ENCODE measurements at places on chromosomes 6 and 20.

GRCh38 chr6:157860505-157860991, 37.5 kb downstream of the SNX9 start:
- no peak for DNase-seq

DNA sequence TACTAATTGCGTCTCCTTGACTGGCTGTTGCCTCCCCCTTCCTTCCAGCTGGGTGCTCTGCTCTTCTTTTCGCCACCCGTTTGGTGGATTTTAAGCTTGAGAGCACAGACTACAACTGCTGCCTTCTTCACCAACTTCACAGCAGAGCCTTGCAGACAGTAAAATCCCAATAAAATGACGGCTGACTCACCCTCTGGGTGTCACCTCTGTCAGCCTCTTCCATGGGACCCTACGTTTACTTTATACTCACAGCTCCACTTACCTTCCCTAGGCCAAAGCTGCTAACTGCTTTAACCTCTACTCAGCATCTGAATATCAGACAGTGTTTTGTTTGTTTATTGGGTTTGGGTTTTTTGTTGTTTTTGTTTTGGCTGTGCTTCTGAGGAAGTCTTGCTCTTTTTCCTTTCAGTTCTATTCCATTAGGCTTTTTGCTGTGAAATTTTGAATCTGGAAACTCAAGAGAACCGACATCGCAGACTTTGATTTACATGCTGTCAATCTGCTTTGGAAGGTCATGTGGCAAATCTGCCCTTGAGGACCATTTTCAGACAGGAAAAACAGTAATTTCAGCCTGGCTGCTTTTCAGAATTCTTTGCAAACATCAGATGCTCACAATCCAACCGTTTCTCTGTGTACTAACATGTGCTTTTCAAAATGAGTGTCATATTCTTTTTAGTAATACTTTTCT, 2.4 kb downstream of the AGPAT4 start:
- peak; percentile 68 for DNase-seq

DNA sequence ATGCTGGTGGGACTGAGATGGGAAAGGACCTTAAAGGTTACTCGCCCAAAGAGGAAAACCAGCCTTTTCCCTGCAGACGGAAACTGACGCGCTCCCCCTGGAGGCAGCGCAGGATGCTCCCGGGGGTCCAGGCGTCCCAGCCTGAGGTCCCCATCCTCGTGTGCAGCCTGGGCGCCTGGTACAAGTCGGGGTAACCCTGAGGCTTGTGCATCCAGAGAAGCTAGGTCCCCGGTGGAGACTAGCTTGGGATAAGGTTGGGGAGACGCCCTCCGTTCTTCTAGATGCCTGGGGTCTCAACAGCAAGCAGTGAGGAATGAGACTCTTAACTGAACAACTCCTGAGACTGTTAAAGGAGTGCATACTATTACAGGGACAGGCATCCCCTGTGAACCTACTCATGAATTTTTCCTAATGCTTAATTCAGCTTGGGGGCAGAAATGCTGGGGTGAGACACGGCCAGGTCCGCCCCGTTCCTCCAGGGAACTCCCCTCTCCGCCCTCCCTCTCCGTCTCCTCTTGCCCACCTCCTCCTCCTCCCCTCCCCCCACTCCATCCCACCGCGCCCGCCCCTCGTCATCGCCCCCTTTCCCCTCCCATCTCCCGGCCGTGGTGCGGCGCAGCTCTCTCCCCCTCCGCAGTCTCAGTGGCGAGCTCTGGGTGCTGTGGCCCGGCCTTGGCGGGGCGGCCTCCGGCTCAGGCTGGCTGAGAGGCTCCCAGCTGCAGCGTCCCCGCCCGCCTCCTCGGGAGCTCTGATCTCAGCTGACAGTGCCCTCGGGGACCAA, at the start of gene PRSS35:
PRSS35 (plus strand) TSS at position 634 of the 781 bp plus-strand sequence. CDS start 10,908 bp downstream, outside the sequence.
- no peak for DNase-seq

DNA sequence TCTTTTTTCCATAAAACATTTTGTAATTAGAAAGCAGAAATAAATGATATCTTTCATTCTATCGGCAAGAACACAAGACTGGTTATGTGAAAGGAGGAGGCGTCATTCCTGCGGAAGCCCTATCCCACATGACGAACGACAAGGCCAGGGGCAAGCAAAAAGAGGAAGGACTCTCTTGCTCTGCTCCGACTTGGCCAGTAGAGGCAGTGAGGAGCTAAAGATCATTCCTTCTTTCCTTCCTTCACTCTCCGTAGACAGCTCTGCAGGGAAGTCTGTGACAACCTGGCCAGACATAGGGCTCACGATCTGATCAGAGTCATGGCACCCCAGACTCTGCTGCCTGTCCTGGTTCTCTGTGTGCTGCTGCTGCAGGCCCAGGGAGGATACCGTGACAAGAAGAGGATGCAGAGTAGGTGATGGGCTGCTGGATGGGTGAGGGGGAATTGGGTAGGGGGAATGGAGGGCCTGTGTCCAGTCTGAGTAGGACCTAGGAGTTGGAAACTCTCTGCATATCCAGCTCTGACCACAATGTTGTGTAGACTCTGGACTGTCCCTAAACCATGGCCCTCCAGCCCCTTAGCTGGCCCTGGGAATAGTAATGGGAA, at the start of gene WFDC10A:
WFDC10A (plus strand) TSS at position 244 of the 605 bp plus-strand sequence; CDS start at position 319, 75 bp downstream.
- DNase-seq: peak; percentile 37

- DNase-seq: no peak
Measured at GRCh38 chr20:19654921-19655320, 103.1 kb upstream of the RIN2 start.

- DNase-seq: no peak
Measured at GRCh38 chr20:37904008-37904642, 1.2 kb downstream of the VSTM2L start.

- no peak for DNase-seq
Measured at GRCh38 chr20:63235399-63235983, at the start of gene BIRC7. BIRC7 (plus strand) TSS chr20:63235905; CDS start chr20:63236097, 192 bp downstream.

DNA sequence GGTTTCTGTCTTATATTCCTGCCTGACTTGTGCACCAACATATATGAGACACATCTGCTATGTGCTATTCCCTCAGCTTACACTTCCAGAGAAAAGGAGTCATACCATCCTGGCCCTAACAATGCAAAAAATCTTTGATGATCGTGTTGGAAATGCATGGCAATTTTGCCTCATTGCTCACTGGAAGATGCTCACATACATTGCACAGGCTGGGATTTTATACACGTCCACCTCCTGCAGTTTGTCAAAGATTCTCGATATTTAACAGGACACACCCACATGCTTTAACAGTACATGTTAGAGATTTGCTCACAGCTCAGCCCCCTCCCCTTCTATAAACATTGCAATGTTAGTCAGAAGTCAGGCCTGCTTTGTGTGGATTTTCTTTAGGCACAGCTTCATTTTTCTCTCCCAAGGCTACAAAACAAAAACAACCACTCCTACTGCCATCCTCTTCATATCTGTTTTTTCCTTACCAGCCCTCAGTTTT, 66.1 kb downstream of the ADGB start:
- no peak for DNase-seq

DNA sequence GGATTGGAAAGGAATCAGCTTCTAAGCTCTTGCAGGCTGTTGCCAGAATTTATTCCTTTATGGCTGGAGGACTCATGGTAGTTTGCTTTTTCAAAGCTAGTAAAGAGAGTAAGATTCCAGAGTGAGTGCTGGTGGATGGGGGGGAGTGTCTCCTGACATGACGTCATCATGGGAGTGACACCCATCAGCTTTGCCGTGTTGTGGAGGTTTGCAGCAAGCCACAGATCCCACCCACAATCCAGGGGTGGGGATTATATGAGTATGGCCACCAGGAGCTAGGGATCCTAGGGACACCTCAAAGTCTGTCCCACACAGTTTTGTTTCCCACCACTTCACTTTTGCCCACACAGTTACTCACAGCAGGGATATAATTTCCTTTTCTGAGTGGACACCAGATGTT, 28.7 kb upstream of the PMEPA1 start:
- no peak for DNase-seq

DNA sequence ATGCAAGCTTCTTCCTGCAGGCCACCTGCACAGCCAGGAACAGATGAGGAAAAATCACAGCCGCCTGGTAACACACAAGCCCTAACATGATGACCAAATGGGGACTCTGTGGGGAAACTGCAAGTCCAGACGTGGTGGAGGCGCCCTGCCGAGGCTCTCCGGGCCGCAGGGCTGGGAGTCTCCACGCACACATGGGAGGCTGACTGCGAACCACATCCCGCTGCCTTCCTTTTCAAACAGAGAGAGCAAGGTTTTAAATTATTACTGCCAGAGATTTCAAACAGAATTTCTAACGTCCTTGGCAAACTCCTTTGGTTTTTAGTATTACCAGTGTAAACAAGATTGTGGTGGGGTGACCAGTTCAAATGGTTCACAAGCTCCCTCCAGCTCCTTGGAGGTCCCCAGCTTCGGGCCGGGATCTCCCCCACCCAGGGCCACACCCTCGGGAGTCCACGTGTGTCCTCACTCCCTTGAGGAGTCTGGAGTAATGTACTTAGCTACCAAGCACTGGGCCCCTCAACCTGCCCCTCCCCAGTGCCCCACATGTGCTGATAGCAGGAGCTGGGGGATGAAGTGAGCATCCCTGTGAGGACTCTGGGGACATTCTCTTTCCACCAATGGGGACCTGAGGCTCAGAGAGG, 252.7 kb downstream of the TAF4 start:
- no peak for DNase-seq

DNA sequence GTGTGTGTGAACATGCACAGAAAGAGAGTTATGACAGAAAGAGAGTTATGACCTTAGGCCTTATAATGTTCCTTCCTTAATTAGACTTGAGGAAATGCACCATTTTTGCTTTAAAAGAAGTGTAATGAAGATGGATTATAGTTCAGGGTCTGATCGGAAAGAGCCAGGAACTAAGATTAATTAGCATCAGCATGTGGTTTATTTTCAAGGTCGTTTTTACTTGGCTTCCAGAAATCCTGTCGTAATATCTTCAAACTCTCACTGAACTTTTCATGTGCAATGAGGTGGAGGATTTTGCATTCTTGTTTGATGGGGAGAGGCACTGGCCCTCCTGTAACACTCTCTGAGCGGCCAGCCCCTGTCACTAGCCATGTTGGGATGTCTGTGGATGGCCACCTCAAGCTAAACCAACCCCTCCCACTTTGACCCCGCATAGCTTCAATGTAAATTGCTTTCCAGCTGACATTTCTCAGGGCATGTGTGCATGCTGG, 116.8 kb downstream of the CDC5L start:
- no peak for DNase-seq

DNA sequence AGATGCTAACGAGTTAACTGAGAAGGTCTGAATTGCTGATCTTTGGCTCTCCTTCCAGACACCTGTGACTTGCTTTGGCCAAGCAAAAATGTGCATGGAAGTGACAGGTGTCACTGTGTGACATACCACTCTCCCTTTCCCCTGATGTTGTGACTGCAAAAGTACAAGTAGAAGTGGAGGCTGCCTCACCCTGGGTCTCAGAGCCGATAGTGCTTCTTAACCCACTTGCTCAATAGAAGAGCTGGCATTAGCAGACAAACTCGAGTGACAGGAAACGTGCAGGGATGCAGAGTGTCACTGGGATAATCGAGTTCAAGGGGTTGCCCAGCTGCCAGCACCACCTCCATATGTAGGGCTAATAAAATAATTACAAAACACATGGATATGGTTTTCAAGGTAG, 16.4 kb upstream of the SPO11 start:
- no peak for DNase-seq

DNA sequence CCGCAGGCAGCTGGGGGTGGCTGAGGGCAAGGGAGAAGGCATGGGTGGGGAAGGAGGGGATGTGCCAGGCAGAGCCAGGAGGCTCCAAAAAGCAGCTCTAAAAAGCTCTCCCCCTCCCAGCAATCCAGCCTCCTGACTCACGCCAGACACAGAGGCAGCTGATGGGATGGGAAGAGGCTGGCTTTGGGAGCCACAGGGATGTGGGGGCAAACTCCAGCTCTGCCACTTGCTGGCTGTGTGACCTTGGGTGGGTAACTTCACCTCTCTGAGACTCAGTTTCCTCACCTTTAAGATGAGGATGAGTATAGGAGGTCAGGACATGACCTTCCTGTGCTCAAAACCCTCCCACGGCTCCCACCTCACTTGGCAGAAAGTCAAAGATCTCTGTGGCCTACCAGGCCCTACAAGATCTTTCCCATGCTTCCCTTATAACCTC, 148.9 kb downstream of the CEBPB start:
- DNase-seq: no peak

DNA sequence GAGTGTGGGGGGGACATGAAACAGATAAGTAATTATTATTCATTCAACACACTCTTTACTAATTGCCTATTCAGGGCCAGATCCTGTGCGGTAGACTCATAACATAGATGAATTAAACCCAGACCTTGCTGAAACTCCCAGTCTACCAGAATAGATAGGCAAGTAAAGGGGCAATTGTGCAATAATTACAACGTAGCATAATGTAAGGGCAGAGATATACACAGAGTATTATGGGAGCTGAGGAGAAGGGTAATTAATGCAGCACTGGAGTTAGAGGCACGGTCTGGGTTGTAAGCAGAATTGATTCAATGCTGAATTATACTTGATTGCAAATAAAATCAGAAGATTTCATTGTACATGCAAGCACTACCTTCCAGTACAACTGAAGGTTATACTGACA, 29.2 kb downstream of the RIMS4 start:
- no peak for DNase-seq

DNA sequence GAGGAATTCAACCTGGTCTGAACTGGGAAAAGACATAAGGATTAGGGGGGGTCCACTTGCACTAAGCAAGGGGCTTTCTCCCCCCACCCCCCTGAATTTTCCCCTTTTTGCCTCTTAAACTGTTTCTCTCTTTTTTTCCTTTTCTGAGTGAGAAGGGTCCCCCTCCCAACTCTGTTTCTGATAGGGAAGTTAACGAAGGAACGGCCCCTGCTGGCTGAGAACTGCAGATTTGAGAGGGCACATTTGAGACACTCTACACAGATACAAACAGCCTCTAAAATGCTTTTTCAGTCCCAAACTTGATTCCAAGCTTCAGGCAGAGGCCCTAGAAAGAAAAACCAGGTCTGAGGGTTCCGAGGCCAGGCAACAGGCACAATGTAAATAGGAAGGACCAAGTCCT, 91.7 kb downstream of the JARID2 start:
- no peak for DNase-seq

DNA sequence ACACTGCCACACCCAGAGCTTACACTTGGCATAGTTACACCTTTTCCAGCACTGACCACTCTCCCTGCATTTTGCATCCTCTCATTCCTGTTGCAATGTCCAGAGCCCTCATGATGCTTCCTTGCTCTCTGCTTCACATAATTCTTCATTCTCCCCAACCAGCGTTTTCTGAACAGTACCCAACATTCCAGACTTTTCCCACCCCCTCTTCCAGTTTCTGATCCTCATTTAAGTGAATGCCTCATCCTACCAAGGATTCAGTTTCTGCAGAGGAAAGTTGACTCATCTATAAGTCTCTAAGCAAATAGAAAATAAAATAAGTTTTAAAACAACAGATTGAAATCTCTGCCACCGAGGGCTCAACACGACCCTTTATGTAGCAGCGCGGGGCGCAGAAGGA, 321.3 kb upstream of the TCF21 start:
- no peak for DNase-seq

GRCh38 chr20:38973645-38974044, 11.5 kb downstream of the DHX35 start:
- DNase-seq: peak; percentile 26

DNA sequence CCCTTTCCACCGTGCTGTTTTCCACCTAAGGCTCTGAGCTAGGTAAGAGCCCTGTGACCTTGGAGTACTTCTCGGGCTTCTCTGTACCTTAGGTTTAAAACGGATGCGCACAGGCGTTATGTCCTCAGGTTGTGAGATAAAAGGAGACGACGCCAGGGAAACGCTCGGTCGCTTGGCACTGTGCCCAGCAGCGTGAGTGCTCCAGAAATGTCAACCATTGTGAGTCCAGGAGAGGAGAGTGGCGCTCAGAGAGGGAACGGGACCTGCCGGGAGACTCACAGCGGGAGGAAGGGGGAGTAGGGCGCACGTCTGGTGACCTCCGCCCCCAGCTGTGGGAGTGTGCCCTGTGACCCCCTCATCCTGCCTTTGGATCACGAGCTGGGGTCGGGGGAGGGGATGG, 33.8 kb upstream of the SCRT2 start:
- no peak for DNase-seq
